ENCODE measurements at places on chromosomes 4 and X. TPM values are rescaled to one million over a fixed set of nuclear protein-coding genes. Genes with fewer than 3 reads are reported as not detected.

SRPX2 gene
- total RNA-seq = not detected

GRCh38 chrX:97039363-97040029 lies 155.8 kb downstream of the RPA4 start:
- no peaks in the 10 kb centered on the region for H3K27me3 ChIP-seq
- no peak overlapping the region for H3K4me3 ChIP-seq
- DNase-seq = no peak
- peaks cover 1% of the 10 kb centered on the region for H3K4me1 ChIP-seq
- H3K27ac ChIP-seq = no peak overlapping the region
- peaks cover 2% of the 10 kb centered on the region for H3K36me3 ChIP-seq

TEX13C gene
- not detected for total RNA-seq

GRCh38 chrX:72478351-72478750 lies 94.3 kb downstream of the HDAC8 start:
- no peaks in the 10 kb centered on the region for H3K27me3 ChIP-seq
- H3K4me1 ChIP-seq = no peaks in the 10 kb centered on the region
- peaks cover 30% of the 10 kb centered on the region for H3K36me3 ChIP-seq
- H3K27ac ChIP-seq = no peak overlapping the region

DNA sequence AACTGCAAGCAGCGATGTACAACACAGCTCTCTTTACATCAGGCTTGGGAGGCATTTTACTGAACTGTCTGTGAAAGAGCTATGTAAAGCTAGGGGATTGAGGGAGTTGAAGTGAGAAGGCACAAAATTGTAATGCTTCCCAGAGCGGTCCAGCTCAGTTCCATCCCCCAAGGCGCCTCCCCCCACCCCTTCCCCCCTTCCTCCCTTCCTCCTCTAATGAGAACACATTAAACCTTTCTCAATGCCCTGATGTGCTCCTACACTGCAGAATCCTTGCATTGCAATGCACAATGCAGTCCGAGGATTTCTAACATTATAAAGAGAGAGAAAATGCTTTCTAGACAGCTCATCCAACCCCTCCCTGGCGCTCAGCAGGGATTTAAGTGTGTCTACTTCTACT lies 73.9 kb downstream of the CXXC4 start:
- no peaks in the 10 kb centered on the region for H3K36me3 ChIP-seq
- DNase-seq = no peak
- no peak overlapping the region for H3K4me3 ChIP-seq
- peaks cover 2% of the 10 kb centered on the region for H3K27me3 ChIP-seq
- no peaks in the 10 kb centered on the region for H3K4me1 ChIP-seq

DNA sequence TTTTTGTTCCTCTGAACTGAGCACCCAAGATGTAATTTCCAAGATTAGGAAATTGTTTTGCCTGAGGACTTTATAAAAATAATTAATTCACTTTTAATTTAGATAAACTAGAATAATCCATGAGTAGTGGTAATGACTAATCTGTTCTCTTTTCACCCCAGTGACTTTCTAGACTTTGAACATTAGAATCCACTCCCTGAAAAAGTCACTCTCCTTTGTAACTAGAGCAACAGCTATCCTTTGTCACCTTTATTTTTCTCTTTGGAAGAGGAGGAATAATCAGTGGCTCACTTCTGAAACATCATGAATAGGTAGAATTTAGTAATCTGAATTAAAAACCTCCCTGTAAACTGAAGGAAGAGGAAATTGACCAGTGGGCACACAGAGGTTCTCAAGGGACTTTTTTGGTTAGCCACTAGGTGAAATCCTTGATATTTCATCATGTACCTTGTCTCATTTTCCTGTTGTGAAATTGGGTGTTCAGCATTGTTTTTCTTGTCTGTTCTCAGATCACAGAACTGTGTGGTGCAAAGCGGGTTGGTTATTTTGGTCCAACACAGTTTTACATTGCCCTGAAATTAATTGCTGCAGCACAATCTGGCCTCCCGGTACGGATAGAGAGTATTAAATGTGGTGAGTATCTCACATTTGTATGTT lies 59.4 kb downstream of the REPS2 start:
- peaks cover 7% of the 10 kb centered on the region for H3K4me1 ChIP-seq
- no peaks in the 10 kb centered on the region for H3K36me3 ChIP-seq
- H3K27me3 ChIP-seq = peaks cover 2% of the 10 kb centered on the region
- no peak overlapping the region for H3K4me3 ChIP-seq

DNA sequence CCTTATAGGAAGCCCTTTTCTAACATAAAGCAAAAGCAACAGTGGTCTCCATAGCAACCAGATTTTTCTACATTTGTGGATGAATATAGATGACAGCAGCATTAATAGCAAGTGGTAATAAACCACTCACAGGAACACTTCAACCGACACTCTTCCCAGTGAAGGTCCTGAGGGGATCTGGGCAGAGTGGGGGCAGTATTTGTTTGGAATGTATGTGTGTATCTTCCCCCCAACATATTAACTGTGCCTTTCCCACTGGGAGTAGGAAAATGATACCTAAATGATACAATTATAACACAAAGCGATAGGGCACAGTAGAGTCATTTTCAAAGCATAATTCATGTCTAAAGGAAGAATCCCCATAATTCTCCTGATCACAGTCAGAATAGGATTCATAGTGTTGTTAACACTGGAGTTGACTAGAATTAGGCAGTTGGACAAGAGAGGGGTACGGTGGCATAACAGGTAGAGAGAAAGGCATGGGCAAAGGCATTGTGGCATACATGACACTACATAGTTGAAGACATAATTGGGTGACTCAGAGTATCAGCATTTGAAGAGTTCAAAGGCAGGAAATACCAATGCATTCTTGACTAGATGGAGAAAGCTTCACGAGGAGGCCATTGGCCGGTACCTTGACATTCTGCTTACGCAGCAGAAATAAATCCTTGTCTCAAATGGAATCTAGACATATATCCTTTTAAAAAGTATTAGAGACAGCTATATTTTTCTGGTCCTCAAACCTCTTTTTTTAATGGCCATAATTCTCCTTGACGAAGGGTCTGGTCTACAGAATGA lies 15.2 kb downstream of the CAPN6 start:
- no peak overlapping the region for H3K27ac ChIP-seq
- H3K4me1 ChIP-seq = no peaks in the 10 kb centered on the region
- no peak overlapping the region for H3K4me3 ChIP-seq
- no peak for DNase-seq
- peaks cover 5% of the 10 kb centered on the region for H3K27me3 ChIP-seq

AKAP14 gene
- total RNA-seq = not detected

GRCh38 chr4:48558819-48559218 lies 68.8 kb downstream of the ZAR1 start:
- DNase-seq = no peak
- peaks cover 34% of the 10 kb centered on the region for H3K36me3 ChIP-seq
- H3K4me1 ChIP-seq = no peaks in the 10 kb centered on the region
- no peaks in the 10 kb centered on the region for H3K27me3 ChIP-seq

GRCh38 chr4:40160258-40160657 lies 36.6 kb upstream of the RHOH start:
- peaks cover 10% of the 10 kb centered on the region for H3K36me3 ChIP-seq
- H3K27ac ChIP-seq = no peak overlapping the region
- H3K27me3 ChIP-seq = no peaks in the 10 kb centered on the region
- H3K4me3 ChIP-seq = no peak overlapping the region
- no peaks in the 10 kb centered on the region for H3K4me1 ChIP-seq
- DNase-seq = no peak

- H3K27ac ChIP-seq = no peak overlapping the region
- DNase-seq = no peak
- peaks cover 6% of the 10 kb centered on the region for H3K4me1 ChIP-seq
- no peaks in the 10 kb centered on the region for H3K36me3 ChIP-seq
Measured at GRCh38 chrX:23656091-23656490, 11.2 kb upstream of the PRDX4 start.

GRCh38 chr4:162891788-162892707 lies 274.6 kb downstream of the NAF1 start:
- DNase-seq = no peak
- H3K36me3 ChIP-seq = no peaks in the 10 kb centered on the region
- H3K4me3 ChIP-seq = no peak overlapping the region
- no peaks in the 10 kb centered on the region for H3K27me3 ChIP-seq

DNA sequence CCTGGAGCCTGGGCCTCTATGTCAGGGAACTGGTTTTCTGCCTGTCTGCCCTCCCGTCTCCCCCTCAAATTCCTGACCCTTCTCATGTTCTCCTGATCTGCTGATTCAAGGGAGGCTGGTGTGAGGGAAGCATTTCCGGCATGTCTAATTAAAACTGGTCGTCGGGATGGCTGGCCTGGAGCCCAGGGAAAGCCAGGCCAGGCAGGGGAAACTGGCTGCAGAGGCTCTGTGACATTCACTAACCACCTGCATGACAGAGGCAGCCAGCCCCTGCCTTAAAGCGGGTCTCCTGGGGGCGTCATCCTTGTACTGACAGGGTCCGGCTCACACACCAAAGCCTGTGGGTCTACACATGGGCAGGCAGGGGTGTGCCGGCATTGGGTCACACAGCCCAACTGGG lies 35.2 kb downstream of the ABLIM2 start:
- H3K4me3 ChIP-seq = no peak overlapping the region
- no peak for DNase-seq
- H3K36me3 ChIP-seq = no peaks in the 10 kb centered on the region
- peaks cover 1% of the 10 kb centered on the region for H3K4me1 ChIP-seq

HMX1 gene
- total RNA-seq = not detected

SCFD2 gene
- 14.3 TPM for total RNA-seq

DNA sequence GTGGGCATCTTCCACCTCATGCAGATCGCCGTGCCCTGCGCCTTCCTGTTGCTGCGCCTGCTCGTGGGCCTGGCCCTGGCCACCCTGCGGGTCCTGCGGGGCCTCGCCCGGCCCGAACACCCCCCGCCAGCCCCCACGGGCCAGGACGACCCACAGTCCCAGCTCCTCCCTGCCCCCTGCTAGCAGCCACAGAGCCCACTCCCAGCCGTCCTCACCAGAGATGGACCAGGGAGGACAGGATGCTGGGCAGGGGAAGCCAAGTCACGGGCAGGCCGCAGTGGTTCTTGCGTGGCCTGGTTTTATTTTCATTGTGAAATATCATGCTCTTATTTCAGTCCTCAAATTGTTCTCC lies 15.1 kb downstream of the DGKQ start:
- peaks cover 2% of the 10 kb centered on the region for H3K36me3 ChIP-seq
- H3K27ac ChIP-seq = no peak overlapping the region
- DNase-seq = no peak
- no peaks in the 10 kb centered on the region for H3K27me3 ChIP-seq

DNA sequence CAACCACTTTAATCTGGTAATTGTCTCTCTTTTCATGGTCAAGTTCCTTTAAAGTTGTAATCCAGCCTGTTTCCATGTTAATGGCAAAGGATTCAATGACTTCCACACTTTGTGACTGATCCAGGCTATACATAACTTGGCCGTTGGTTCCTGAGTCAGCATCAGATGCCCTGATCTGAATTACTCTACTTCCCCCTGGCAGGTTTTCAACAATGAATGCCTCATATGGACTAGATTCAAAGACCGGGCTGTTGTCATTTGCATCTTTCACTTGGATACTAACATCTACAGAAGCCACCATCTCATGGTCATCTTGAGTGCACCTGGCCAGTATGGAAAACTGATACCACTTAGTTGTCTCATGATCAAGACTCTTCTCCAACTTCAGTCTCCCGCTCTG lies 62.6 kb upstream of the MTNR1A start:
- no peak overlapping the region for H3K4me3 ChIP-seq
- H3K4me1 ChIP-seq = no peaks in the 10 kb centered on the region
- no peaks in the 10 kb centered on the region for H3K36me3 ChIP-seq
- DNase-seq = no peak

GRCh38 chrX:69457756-69458155 lies 46.4 kb upstream of the NALF2 start:
- H3K4me1 ChIP-seq = no peaks in the 10 kb centered on the region
- no peak for DNase-seq
- H3K27ac ChIP-seq = no peak overlapping the region
- H3K36me3 ChIP-seq = no peaks in the 10 kb centered on the region
- H3K27me3 ChIP-seq = no peaks in the 10 kb centered on the region

GRCh38 chr4:72525938-72526337 lies 43.1 kb downstream of the ADAMTS3 start:
- no peaks in the 10 kb centered on the region for H3K27me3 ChIP-seq
- no peaks in the 10 kb centered on the region for H3K4me1 ChIP-seq
- DNase-seq = no peak
- H3K4me3 ChIP-seq = no peak overlapping the region

DNA sequence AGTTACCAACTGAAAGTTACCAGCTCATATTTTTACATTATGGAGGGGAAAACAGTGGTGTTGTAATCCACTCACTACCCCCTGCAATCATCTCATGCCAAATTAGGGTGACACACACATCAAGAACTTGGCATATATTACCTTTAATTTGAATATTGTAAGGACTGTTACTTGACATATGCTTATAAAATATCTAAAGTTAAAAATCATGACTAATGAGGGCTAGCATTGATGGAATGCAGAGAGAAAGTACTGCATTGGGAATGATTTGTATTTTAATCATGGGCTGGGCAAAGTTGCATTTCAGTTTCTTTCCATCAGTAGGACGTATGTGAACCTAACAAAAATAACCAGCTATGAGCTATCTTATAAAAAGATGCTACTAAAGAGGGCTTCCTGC lies 517.5 kb upstream of the GRIA3 start:
- H3K4me3 ChIP-seq = no peak overlapping the region
- no peak overlapping the region for H3K27ac ChIP-seq
- no peaks in the 10 kb centered on the region for H3K4me1 ChIP-seq
- no peaks in the 10 kb centered on the region for H3K36me3 ChIP-seq

DNA sequence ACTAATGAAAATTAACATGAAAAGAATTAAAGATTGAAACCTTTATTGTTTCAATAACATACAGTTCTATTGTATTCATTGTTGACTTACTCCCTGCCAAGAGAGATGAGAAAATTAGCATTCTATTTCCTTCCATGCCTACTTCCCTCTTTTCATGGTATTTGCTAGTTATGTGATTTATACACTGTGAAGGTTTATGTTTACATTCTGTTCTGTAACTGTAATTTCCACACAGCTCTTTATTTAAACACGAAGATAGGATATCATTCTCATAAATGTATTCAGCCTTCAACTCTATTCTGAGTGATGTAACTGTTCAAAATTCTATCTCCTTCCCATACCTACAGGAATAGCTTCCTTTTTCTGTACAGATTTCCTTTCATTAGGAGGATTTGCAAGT lies 6.6 kb downstream of the CCDC110 start:
- no peak for DNase-seq
- H3K27me3 ChIP-seq = no peaks in the 10 kb centered on the region
- peaks cover 5% of the 10 kb centered on the region for H3K4me1 ChIP-seq
- no peak overlapping the region for H3K27ac ChIP-seq
- no peak overlapping the region for H3K4me3 ChIP-seq

DNA sequence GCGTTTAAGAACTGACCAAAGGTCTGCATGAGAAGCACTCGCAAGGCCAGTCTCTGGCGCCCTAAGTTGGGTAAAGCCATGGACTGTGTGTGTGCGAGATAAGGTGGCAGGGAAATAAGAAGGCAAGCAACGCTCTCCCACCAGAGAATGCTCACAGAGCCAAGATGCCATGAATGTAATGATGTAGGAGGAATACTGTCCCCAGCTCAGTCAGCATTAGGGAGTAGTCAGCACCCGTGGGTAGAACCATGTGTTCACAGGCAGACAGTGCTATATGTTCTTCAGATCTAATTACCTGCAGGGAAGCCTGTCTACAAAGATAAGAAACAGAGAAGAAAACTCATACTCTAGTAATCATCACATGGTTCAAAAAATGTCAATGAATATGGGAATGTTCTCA lies 68.8 kb downstream of the SEC24D start:
- H3K4me1 ChIP-seq = no peaks in the 10 kb centered on the region
- no peaks in the 10 kb centered on the region for H3K27me3 ChIP-seq
- H3K27ac ChIP-seq = no peak overlapping the region
- H3K4me3 ChIP-seq = no peak overlapping the region
- no peak for DNase-seq

GRCh38 chr4:25001509-25001908 lies 29.2 kb downstream of the LGI2 start:
- H3K27me3 ChIP-seq = peaks cover 2% of the 10 kb centered on the region
- no peak overlapping the region for H3K4me3 ChIP-seq
- H3K27ac ChIP-seq = no peak overlapping the region
- no peaks in the 10 kb centered on the region for H3K36me3 ChIP-seq
- no peak for DNase-seq
- H3K4me1 ChIP-seq = peaks cover 11% of the 10 kb centered on the region

Measured in naive thymus-derived CD8-positive, alpha-beta T cell (primary cell).